ENCODE measurements at places on chromosomes 11 and 22.

DNA sequence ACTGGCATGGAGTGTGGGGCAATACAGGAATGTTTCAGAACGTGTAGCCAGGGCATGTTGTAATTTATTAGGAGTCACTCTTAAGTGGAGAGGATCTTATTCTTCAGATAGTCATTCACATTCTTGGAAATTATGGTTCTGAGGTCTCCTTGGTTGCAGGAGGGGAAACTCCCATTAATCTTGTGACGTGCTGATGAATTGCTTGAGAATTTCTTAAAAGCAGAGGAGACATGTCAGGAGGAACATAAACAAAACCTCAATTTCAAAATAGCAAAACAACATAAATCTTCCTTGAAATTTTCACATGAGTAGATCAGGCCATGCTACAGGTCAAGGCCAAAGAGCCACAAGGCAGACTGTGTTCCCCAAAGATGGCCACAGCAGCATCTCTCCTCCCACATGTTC, 50.4 kb downstream of the ADM start:
- no peak for DNase-seq

GRCh38 chr11:135004495-135004894, 592.5 kb upstream of the B3GAT1 start:
- no peak for DNase-seq

DNA sequence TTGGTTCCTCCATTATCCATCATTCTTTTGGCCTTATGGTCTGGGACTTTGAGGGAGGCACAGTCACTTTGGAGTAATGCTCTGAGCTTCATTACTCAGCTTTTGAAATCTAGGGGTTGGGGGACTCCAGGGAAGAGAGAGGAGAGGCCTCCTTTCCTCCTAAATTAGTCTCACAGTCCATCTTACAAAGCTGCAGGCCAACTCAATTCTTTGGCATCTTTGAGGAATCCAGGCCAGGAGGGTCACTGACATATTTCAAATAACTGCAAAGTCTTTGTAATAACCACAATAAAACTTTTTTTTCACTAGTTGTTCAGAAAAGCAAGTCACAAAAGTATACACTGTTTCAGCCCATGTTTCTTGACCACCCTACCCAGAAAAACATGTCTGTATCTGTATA, 73.3 kb upstream of the FAR1 start:
- DNase-seq, result no peak

DNA sequence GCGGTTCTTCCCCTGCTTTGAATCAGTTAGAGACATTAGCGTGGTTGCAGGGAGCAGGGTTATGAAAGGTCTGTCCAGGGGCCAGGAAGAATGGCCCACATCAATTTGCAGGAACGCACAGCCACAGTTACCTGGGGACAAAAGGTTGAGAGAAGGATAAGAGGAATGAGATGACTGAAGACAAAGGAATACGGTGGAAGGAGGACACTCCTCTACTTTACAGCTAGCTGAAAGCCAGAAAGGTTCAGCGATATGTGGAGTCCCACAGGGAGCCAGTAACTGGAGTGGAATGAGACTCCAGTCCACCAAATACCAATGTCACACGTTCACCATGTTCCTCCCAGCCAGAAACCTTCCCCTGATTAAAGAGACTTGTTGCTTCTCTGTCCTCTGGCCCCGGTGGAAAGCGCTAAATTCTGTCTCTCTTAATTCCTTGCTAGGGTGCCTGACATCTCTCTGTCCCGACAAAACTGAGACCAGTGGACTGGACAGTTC, 10.7 kb downstream of the XNDC1N start:
- DNase-seq, result no peak

DNA sequence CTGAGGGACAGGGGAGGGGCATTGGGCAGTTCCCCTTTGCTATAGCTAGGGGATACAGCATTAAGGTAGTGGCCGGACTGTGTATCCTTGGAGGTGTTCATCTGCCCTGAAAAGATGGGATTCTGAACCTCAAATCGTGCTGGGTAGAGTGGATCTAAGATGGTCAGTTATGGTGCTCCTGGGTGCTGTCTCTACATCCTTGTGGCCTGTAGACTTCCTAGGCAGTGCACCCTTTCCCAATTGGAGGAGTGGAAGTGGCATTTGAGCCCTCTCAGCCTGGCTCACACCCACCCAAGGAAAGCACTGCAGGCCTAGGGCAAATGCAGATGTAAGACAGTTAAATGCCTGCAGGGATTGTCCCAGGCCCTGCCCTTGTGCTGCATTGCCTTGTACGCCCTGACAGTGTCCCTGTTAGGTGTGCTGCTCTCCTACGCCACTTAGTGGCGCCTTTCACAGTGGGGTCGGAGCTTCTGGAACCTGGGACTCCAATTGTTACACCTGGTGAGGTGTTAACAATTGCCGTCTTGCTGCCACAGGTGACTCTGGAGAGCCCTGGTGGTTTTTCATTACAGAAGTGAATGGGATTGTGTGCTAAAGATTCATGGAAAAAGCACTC, 35.0 kb downstream of the PPFIBP2 start:
- no peak for DNase-seq

DNA sequence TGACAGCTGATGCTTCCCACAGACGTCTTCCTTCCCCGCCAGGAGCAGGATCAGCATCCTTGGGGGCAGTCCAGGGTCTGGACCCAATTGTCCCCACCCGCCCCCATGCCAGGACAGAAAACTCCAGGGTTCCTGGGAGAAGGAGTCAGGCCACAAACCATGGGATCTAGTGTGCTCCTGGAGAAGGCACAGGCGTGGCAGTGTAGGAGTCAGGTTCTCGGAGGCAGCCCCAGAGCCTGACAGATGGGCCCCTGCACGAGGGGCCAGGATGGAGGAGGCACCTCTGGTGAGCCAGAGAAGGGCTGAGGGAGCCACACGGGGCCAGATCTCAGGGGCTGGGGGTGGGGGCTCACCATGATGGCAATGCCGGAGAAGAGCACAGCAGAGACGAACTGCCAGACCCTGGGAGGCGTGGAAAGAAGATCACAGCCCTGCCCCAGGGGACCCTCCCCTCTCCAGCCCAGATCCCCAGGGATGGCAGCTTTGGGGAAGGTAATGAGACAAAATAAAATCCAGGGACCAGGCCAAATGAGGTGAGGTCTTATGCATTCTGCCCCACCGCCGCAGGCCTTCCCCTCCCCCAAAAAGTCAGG, 13.6 kb downstream of the TP53I11 start:
- no peak for DNase-seq

DNA sequence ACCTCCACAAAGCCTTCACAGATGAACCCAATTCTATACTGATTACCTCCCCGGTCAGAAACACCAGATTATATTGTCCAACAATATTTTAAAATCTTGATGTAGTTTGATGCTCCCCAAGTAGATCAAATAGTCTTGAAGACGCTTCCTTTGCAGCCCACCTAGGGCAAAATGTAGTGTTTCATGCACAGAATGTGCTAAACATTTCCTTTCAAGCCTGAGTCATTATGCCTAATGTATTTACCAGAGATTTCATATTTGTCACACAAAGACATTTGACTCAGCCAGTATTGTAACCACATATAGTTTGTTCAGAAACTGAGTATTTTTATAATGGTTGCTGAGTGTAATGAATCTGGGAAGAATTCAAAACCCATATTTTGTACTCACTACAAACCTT, 1396.8 kb downstream of the LRRC4C start:
- no peak for DNase-seq

- no peak for DNase-seq
Observed at GRCh38 chr22:19199479-19199878, 20.9 kb upstream of the SLC25A1 start.

GRCh38 chr11:14082338-14082737, 119.8 kb downstream of the SPON1 start:
- no peak for DNase-seq

DNA sequence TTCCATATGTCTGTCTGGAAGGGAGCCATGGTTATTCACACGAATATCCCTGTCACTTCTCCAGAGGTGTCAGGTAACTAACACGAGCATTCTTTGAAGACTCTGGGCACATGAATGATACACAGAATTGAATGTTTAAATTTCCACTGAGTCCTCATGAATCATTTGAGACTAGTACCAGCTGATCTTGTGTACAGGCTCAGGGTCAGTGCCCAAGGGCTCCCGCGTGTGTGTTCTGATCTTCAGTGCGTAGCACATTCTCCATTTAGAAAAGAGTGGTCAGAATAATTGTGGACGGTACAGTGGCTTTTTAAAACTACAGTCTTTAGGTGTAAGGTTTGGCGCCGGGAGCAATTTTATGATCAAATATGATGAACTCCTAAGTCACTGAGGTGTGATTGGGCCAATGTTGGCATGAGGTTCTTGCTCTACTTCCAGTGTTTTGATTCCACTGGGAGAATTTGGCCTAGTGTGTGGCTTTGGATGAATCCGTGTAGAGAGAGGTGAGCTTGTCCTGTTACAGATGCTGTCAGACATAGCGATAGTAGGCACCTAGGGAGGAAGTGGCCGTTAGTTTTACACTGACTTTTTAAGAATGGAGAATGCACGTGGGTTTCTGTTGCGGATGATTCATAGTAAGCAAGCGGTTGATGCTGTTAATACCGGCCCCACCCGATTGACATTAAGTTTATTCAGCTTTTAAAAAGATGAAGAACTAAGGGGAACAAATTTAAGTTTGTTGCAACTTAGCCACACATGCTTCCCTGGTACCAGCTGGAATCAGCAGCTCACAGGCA, 22.2 kb downstream of the NUP50 start:
- no peak for DNase-seq

DNA sequence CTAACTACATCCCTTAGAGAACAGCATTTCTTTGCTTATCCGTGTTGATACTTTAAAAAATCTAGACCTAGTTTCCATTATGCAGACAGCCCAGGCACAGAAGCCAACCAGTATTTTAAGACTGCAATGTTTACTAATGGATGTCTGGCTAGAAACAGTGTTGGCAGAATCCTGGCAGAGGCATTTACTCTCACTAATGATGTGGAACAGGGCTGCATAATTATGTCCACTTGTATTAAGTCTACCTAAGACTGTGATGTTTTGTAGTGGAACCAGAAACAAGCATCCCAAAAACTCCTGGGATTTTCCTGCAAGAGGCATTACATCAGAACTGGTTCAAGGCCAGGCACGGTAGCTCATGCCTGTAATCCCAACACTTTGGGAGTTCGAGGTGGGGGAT, 50.2 kb upstream of the PICALM start:
- DNase-seq, result no peak

DNA sequence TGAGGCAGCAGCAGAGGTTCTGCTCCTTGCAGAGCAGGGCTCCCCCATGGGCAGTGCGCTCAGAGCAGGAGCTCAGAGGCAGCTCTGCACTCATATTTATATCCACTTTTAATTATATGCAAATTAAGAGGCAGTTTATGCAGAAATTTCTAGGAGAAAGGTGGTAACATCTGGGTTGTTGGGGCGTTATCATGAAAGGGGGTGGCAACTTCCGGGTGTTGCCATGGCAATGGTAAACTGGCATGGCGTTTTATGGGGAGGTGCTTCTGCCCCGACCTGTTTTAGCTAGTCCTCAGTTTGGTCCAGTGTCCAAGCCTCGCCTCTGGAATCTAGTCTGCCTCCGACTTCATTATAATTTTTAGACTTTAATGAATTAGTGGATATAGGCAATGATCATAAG, 1191.7 kb downstream of the TBC1D22A start:
- DNase-seq, result no peak

- no peak for DNase-seq
Observed at GRCh38 chr11:128868841-128869671, 2.0 kb upstream of the KCNJ1 start.

- DNase-seq, result no peak
Observed at GRCh38 chr11:122751292-122752070, 86.8 kb upstream of the CRTAM start.

DNA sequence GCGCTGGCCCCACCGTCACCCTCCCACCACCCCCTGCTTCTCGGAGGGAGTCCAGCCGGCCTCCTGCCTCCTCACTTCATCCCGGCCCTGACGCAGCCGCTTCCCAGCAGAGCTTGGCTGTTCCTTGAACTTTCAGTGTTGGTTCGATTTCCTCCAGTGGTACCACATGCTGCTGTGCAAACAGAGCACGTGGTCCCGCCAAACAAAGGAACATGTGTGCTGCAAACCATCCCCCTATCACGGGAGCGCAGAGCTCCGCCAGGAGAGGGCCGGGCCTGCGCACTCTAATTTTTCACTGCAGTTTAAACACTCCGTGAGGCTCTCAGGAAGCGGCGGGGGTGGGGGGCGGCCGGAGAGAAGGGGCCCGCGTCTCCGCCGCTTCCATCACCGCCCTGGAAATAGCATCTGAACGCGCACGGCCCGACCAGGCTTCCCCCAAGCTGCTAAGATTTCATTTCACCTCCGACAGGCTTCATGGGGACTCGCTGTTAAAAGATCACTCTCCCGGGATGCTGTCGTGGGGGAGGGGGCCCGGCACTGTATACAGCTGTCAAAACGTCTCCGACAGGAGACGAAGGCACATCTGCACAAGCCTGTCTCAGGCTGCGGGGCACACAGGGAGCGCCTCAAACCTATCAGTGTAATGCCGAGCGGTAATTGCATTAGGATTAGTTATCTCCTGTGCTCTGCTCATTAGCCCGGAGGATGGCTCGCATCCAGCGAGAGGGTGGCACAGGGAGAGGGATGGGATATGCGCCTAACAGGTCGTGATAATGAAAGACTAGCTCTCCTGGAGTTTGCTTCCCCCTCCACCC, 269.9 kb upstream of the SORL1-AS1 start:
- DNase-seq, result no peak

DNA sequence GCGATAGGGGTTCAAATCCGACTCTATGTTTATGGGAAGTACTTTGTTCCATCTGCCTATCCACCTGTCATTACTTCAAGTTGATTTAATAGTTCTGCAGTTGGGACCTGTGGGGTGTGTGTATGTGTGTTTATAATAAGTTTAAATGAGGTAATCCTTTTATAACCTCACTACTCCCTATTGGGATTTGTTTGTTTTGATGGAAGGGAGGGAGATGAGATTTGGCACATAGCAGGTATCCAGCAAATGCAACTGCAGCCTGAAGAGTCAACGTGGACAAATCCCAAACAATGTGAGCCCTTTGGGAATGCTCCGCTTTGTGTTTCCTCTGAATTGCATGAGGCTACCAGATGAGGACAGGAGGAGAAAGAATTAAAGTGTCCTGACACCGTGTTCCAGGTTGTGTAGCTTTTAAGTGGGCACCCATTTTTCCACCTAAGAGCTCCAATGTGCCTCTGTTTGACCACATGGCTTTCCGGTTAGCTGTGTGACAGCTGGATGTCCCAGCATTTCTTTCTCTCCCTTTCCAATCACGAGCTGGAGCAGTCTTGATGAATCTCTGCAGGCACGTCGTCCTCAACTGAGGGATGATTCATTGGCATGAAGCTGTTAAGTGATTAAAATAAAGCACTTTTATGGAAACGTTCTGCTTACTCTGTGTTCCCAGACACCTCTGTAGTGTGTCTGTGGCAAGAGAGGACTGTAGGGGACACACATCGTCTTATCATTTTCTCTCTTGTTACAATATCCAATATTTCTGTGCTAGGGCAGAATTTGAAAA, 610.7 kb downstream of the NTM start:
- DNase-seq, result no peak
